Left ventricle myocardium inferior (tissue), 1 donor: ENCODE measurements at places on chromosomes 6 and 20. TPM values are rescaled to one million over a fixed set of nuclear protein-coding genes. Genes with fewer than 3 reads are reported as not detected.

BYSL gene
- total RNA-seq, result 9.0 TPM

PROKR2 gene
- total RNA-seq, result not detected

SYCP2L gene
- total RNA-seq, result 0.33 TPM

RSPH3 gene
- total RNA-seq, result 11.9 TPM

GRCh38 chr6:78487401-78487800 is 379.9 kb upstream of the IRAK1BP1 start:
- no peak overlapping the region for H3K27ac ChIP-seq
- no peaks in the 10 kb centered on the region for H3K27me3 ChIP-seq
- DNase-seq, result no peak
- no peaks in the 10 kb centered on the region for H3K36me3 ChIP-seq
- no peak overlapping the region for H3K4me3 ChIP-seq

FAM83C gene
- total RNA-seq, result not detected

NRSN1 gene
- not detected for total RNA-seq

DNA sequence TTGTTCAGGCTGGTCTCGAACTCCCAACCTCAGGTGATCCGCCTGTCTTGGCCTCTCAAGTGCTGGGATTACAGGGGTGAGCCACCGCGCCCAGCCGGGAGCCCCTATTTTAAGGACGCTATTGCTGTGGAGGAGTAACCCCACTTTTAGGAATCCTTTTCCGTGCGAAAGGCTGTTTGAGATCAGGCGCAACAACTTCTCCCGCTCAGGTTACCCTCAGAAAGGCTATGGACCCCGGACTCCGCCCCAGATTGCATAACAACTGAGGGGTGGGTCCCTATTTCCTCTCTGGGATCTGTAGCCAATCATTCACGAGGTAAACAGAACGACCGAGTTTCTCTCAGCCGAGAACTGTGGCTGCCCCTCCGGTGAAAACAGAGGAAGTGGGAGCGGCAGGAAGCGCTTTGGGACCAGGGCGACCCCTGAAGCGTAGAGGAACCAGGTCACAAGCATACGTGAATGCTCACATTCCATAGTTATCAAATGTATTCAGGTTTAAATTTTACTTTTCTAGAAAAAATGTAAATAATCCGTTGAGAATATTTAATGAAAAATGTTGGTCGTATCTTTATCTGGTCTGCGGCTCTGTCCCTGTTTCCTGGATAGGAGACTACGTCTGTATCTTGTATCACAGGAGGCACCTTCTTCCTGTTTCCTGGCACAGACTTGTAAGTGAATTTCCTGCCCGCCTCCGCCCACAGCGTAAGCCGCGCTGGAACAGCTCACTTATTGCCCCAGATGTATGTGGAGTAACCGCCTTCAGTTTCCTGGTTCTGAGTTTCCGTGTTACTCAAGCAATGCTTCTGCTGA is 26.8 kb downstream of the HLA-E start:
- H3K4me3 ChIP-seq, result peak overlapping the region; percentile 62
- peaks cover 20% of the 10 kb centered on the region for H3K4me1 ChIP-seq
- DNase-seq, result peak; percentile 89
- no peaks in the 10 kb centered on the region for H3K27me3 ChIP-seq

DNA sequence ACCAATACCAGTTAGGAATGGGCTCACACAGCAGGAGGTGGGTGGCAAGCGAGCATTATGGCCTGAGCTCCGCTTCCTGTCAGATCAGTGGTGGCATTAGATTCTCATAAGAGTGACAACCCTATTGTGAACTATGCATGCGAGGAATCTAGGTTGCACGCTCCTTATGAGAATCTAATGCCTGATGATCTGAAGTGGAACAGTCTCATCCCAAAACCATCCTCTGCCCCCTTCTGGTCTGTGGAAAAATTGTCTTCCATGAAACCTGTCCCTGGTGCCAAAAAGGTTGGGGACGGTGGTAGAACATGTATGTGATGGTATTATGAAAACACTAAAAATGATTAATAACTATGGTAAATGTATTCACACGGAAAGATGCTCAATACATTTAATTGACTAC is 99.7 kb upstream of the HIVEP1 start:
- no peak for DNase-seq
- no peaks in the 10 kb centered on the region for H3K4me1 ChIP-seq
- H3K27me3 ChIP-seq, result no peaks in the 10 kb centered on the region
- no peaks in the 10 kb centered on the region for H3K36me3 ChIP-seq

- peak overlapping the region; percentile 80 for H3K27ac ChIP-seq
- H3K4me3 ChIP-seq, result peak overlapping the region; percentile 72
- no peaks in the 10 kb centered on the region for H3K27me3 ChIP-seq
- DNase-seq, result peak; percentile 36
Measured at GRCh38 chr6:7050872-7051779, 56.6 kb upstream of the RREB1 start.

PGK2 gene
- total RNA-seq, result not detected

ADGRF1 gene
- total RNA-seq, result not detected

- H3K27me3 ChIP-seq, result no peaks in the 10 kb centered on the region
- H3K27ac ChIP-seq, result no peak overlapping the region
- no peaks in the 10 kb centered on the region for H3K4me1 ChIP-seq
- H3K4me3 ChIP-seq, result no peak overlapping the region
- DNase-seq, result no peak
Measured at GRCh38 chr6:3781504-3781903, 30.0 kb upstream of the PXDC1 start.

DNA sequence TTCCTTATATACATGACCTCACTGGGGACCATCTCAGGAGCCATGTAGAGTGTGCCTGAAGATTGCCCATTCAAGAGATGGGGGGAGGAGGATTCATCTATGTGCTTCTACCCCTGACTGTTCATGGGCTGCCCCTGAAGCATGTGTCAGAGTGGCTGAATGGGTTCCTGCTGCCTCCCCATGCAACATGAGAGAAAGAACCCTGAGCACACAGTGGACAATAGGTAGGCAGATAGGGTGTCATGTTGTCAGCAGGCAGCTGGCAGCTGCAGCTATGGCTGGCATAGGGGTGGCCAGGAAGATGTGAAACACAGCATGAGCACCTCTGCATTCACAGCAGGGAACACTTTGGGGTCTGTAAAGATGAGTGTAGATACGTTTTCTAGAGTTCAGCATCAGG is 208.4 kb upstream of the CNR1 start:
- DNase-seq, result no peak
- no peaks in the 10 kb centered on the region for H3K27me3 ChIP-seq
- H3K27ac ChIP-seq, result no peak overlapping the region

COL21A1 gene
- 54.3 TPM for total RNA-seq

RSPH9 gene
- 0.08 TPM for total RNA-seq

GRCh38 chr20:44092551-44093248 is 94.3 kb downstream of the JPH2 start:
- DNase-seq, result no peak
- no peak overlapping the region for H3K27ac ChIP-seq
- peaks cover 30% of the 10 kb centered on the region for H3K27me3 ChIP-seq
- no peaks in the 10 kb centered on the region for H3K4me1 ChIP-seq
- H3K36me3 ChIP-seq, result no peaks in the 10 kb centered on the region

GRCh38 chr20:9122571-9122970 is 53.7 kb downstream of the PLCB4 start:
- H3K4me3 ChIP-seq, result no peak overlapping the region
- peaks cover 35% of the 10 kb centered on the region for H3K4me1 ChIP-seq
- DNase-seq, result no peak
- no peak overlapping the region for H3K27ac ChIP-seq

DNA sequence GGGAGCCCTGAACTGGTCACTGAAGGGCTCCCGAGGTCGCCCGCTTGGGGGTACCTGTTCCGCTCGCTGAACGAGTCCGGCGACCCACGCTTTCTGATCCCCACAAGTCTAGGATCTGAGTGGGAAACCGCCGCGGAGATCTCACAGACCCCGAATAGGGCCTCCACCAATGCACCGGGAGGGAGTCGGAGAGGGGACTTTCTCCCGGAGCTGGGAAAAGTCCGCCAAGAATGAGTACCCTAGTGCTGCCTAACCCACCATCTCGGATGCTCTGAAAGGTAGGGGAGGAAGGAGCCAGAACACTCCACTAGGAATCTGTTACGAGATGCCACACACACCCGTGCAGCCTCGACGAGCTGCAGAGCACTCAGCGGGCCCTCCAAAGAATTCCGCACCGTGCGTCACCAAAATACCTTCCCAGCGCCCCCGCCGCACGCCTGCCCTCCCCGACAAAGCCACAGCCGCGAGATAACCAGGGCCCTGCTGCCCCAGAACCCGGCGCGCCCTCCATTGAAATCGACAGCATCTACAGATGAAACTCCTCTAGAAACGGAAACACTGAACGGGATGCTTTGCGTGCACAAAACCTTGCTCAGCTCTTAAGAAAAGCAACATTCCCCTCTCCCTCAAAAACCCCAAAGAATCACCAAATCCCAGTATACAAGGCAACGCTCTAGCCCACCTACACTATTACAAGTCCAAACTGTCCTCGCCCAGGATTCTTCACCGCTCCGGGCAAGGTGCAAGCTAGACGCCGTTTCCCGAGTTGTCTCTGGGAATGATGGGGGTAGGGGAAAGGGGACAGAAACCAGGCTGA is 686 bp downstream of the COL12A1 start:
- peaks cover 85% of the 10 kb centered on the region for H3K27me3 ChIP-seq
- peaks cover 67% of the 10 kb centered on the region for H3K4me1 ChIP-seq

- peak; percentile 46 for DNase-seq
- H3K27me3 ChIP-seq, result no peaks in the 10 kb centered on the region
- peak overlapping the region; percentile 43 for H3K4me3 ChIP-seq
- no peaks in the 10 kb centered on the region for H3K36me3 ChIP-seq
Measured at GRCh38 chr6:113903666-113904330, 46.7 kb downstream of the MARCKS start.

GRCh38 chr6:43491750-43492661 is 14.6 kb downstream of the TJAP1 start:
- H3K27ac ChIP-seq, result peak overlapping the region; percentile 84
- H3K27me3 ChIP-seq, result no peaks in the 10 kb centered on the region
- H3K4me1 ChIP-seq, result no peaks in the 10 kb centered on the region
- peak overlapping the region; percentile 32 for H3K4me3 ChIP-seq

CST4 gene
- not detected for total RNA-seq

DNA sequence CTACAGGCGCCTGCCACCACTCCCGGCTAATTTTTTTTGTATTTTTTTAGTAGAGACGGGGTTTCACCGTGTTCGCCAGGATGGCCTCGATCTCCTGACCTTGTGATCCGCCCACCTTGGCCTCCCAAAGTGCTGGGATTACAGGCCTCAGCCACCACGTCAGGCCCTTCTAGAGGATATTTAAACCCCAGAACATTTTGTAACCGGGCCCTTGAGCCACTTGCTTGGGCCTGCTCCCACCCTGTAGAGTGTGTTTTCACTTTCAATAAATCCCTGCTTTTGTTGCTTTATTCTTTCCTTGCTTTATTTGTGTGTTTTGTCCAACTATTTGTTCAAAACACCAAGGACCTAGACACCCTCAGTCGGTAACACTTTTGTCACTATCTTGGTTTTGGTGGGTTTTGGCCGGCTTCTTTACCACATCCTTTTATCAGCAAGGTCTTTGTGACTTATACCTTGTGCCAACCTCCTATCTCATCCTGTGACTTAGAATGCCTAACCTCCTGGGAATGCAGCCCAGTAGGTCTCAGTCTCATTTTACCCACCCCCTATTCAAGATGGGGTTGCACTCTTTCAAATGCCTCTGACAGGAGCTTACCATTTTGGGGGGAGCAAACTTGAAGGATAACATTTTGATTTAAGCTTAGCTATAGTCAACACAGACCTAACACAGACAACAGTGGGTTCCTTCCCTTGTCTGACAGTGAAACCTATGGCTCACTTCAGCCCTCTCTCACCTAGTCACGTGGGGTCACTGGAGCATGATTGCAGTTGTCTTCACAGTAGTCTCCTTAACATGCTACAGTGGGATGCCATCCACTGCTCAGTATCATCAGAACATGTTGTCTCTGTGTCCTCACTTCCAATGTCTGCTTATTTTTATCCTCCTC is 27.9 kb upstream of the KIF6 start:
- H3K4me1 ChIP-seq, result peaks cover 27% of the 10 kb centered on the region
- H3K4me3 ChIP-seq, result no peak overlapping the region
- no peaks in the 10 kb centered on the region for H3K27me3 ChIP-seq
- DNase-seq, result no peak
- peak overlapping the region; percentile 65 for H3K27ac ChIP-seq

GRCh38 chr6:105790635-105791034 is 295.5 kb upstream of the PRDM1 start:
- DNase-seq, result no peak
- no peak overlapping the region for H3K27ac ChIP-seq
- no peaks in the 10 kb centered on the region for H3K27me3 ChIP-seq
- no peak overlapping the region for H3K4me3 ChIP-seq
- H3K36me3 ChIP-seq, result no peaks in the 10 kb centered on the region

GRCh38 chr20:46399401-46399800 is 7.0 kb downstream of the ELMO2 start:
- peaks cover 14% of the 10 kb centered on the region for H3K36me3 ChIP-seq
- no peak overlapping the region for H3K4me3 ChIP-seq
- no peak for DNase-seq
- peak overlapping the region; percentile 83 for H3K27ac ChIP-seq
- peaks cover 93% of the 10 kb centered on the region for H3K4me1 ChIP-seq

DNA sequence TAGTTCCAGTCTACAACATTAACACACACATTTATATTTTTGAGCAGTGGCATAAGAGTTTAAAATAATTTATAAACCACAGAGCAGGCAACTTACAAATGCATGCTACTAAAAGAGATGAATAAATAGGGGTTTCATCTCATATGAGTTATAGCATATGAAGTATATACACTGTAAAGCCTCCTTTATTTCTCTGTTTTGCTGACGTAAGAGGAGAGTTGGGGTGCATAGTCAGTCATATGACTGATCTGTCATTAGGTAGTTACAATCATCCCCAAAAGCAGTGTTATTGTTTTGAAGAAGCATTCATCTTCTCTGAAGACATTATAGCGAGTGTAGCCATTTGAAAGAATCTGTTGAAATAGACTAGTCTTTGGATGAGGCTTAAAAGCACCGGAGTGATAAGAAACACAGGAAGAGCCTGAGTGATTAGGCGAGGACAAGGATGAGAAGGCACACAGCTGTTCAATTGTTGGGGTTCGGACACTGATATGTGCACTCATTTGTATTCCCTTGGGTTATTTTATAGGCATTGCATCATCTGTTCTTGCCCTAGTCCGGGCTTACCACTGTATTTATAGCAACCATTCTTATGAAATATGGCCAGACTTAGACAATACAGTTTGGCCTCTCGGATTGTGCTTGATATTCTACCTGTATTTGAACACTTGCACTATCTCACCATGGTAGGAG is 325.7 kb downstream of the SAMD5 start:
- H3K4me1 ChIP-seq, result no peaks in the 10 kb centered on the region
- DNase-seq, result no peak
- no peak overlapping the region for H3K4me3 ChIP-seq
- no peaks in the 10 kb centered on the region for H3K36me3 ChIP-seq
- no peaks in the 10 kb centered on the region for H3K27me3 ChIP-seq

LBP gene
- total RNA-seq, result 0.19 TPM
